Activated T-helper 1 cell treated with anti-CD3 and anti-CD28 coated beads, Interleukin-2, amount 50 U/mL, for 16 hours (primary cell): ENCODE measurements at places on chromosomes 4 and X.
A peak's percentile ranks its signal among the peaks of the same experiment; 100 is the strongest.

- no peak for DNase-seq
These were observed 157.6 kb downstream of the ARX start for GRCh38 chrX:24858004-24858746.

DNA sequence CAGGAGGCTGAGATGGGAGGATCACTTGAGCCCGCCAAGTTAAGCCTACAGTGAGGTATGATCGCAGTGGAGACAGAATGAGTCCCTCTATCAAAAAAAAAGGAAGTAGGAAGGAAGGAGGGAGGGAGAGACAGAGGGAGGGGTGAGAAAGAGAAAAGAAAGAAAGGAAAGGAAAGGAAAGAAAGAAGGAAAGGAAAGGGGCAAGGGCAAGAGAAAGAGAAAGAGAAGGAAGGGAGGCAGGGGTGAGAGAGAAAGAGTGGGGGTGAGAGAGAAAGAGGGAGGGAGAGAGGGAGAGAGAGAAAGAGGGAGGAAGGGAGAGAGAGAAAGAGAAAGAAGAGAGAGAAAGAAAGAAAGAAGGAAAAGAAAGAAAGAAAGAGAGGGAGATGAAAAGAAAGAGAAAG, 13.2 kb downstream of the ELF2 start:
- no peak for DNase-seq

GRCh38 chrX:123779908-123780396, 47.1 kb upstream of the THOC2 start:
- no peak for DNase-seq

DNA sequence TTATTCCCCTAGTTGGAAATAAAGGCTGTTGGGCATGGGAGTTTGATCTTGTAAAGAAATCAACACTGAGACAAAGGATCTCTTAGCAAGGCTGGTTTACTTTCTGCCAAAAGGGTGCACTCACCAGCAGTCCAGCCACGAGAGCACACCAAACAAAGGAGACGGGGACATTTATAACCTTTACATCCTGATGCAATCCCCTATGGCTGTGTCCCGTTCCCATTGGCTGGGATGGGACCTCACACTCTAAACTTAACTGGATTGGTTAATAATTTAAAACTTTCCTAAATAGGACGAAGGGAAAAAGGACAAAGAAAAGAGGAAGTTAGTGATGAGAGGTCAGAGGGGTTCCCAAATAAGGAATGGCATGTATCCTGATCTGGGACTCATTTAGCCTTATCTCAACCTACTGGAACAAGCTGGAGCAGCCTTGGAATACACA, 17.9 kb downstream of the METAP1 start:
- DNase-seq, result no peak

GRCh38 chr4:2846172-2846571, 2.5 kb downstream of the ADD1 start:
- no peak for DNase-seq

GRCh38 chr4:55635741-55636655, at the start of gene NMU:
Gene NMU, minus strand, starts transcription at chr4:55636298. Its CDS starts 106 bp downstream, at chr4:55636192.
- DNase-seq, result no peak

GRCh38 chr4:153447175-153447905, 18.8 kb upstream of the TMEM131L start:
- no peak for DNase-seq

GRCh38 chrX:57368158-57368557, 81.7 kb downstream of the FAAH2 start:
- no peak for DNase-seq

DNA sequence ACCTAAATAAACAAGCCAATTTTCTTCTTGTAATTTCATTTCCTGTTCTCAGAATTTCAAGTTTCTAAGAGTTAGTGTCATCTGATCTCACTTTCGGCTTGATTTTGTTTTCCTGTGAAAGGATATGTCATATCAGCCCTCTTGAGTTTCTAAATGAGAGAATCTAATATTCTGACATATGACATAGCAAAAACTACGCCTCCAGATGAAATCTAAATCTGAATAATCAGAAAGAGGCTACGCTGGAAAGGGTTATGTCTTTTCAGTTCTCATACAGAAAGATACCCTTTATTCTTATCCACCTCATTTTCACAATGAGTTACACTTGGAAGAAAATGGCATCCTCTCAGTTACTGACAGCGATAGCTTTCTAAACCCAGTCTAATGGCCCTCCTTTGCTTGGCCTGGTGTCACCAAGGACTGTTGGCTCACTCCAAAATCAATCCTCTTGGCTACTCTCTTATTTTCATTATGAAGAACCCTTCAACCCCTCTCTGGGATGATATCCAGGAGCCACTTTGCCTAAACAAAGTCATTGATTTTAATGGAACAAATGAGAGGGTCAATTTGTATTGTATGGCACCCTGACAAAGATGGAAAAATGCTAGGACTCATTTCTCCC, 65.6 kb downstream of the ASB9 start:
- DNase-seq, result no peak

DNA sequence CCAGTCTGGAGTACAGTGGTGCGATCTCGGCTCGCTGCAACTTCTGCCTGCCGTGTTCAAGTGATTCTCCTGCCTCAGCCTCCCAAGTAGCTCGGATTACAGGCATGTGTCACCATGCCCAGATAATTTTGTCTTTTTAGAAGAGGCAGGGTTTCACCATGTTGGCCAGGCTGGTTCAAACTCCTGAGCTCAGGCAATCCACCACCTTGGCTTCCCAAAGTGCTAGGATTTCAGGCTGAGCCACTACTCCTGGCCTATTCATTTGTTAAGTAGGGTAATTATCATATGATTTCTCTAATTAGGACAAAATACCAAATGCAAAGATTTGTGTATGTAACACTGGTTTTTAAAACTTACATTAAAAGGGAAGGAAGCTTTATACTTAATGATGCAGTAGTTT, 137.8 kb downstream of the GPM6A start:
- no peak for DNase-seq

DNA sequence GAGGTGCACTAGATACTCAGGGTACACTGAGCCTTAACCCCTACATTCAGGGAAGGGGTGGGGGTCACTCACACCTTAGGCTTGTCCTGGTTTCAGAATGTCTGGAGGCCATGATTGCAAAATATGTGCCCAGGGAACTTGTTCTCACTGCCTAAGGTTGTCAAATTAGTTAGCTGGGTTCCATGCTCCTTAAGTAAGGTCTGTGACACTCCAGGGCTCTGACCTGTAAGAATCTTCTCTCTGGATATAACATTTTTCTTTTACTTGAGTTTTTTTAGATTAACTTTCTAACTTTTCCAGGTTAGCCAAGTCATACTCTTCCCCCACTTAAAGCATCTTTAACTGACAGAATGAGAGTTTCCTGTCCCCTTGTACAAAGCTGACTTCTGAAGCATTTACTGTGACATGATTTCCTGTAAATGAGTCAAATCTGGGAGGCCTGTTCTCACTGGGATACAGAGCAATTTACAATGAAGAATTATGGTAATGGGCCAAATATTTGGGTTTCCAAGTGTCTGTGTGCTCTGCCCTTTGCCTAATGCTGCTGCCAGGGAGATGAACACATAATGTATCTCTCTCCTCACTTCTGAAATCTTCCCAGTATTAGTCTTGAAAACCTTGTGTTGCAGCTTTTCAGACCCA, 101.7 kb downstream of the GATB start:
- no peak for DNase-seq

GRCh38 chr4:137762591-137762990, 230.3 kb upstream of the PCDH18 start:
- no peak for DNase-seq

GRCh38 chr4:41693629-41694028, 54.9 kb downstream of the PHOX2B start:
- no peak for DNase-seq

GRCh38 chr4:17721496-17722355, 59.7 kb downstream of the FAM184B start:
- no peak for DNase-seq

- no peak for DNase-seq
These were observed 203.1 kb downstream of the FAT4 start for GRCh38 chr4:125517831-125518230.

DNA sequence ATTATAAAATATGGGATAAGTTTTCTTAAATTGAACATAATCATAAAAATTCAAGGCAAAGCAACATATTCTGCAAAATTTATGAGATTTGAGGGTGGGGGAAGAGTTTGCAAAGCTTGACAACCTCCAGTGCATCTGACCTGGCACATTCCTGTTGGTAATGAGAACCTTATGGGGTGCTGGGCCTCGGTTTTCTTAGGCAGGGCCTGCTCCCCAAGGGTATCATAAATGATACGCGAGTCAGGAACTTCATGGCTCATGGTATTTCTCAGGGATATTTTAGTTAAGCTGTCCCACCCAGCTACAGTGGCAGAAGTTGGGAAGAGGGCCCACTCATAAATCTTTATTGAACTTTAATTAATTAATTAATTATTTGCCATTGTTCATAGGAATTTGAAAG, 13.2 kb downstream of the AFF2 start:
- no peak for DNase-seq

DNA sequence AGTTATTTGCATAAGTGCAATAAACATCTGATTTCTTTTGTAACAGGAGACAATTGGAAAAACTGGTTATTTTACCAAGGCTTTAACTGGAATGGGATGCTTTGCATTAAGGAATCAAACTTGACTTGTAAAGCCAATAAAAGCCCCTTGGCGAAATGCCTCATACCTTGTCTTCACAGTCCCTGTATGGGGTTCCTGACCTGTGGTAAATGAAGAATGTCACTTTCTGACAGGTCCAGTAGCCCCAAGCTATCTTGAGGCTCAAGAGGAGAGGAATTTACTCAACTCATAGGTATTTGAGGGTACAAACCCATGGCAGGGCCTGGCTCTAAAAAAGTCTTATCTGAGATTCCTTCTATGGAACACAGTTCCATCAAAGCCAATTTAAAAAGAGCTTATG, 78.0 kb downstream of the ACOX3 start:
- DNase-seq, result no peak

- no peak for DNase-seq
These were observed 121.2 kb upstream of the GRPR start for GRCh38 chrX:16002185-16002584.

DNA sequence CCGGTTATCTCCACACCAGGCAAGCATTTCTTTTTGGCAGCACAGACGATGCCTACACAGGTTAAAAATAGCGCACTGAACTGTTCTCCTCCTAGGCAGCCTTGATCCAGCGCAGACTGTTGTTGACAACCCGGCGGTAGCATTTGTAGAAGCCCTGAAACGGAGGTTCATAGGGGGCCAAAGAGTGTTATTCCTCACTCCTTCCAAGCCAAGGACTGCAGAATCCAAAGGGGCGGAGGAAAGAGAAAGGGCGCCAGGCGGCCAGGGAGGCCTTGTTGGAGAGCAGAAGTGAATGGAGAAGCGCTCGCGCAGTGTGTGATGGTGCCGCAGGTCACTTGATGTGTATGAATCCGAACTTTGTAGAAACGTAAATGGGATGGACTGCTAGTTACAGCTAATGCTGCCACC, 82.7 kb downstream of the TENM3 start:
- DNase-seq, result no peak

GRCh38 chr4:169090484-169091215, 80.6 kb upstream of the CBR4 start:
- DNase-seq, result no peak

DNA sequence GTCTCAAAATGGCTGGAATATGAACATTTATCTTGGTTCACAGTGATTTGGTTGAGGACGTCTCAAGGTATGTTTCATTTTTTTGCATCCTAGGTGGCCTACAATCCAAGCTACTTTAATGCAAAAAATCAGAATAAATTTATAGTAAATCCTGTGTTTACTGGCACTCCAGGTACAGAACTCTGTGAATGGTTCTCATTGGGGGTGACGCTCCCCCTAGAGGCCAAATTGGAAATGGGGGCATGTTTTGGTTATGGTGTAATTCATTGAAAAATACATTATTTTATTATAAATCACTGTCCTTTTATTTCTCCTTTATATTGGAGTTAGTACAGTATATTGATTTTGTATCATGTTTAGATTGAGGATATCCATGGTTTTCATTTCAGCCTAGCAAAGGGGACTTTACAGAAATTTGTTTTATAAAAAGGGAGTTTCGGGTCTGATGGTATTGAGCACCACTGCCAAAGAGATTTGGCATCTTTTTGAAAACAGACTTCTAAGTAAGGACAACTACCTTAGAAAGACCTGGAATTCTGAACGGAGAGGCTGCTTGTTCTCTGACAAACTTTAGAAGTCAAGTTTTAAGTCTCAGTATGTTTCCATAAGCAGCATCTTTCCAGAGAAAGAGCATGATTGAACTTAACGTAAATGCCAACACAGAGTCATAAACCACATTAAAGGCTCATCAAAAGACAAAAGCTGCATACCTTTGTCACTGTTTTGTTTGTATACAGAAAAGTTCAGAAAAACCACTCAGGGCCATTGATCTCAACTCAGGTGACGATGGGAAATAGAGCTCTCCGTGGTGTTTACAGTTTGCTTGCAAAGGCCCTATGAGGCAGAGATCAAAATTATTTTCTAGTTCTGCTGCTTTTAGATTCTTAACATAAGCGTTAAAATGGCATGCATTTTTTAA, 19.4 kb downstream of the MTM1 start:
- peak; percentile 10 for DNase-seq

DNA sequence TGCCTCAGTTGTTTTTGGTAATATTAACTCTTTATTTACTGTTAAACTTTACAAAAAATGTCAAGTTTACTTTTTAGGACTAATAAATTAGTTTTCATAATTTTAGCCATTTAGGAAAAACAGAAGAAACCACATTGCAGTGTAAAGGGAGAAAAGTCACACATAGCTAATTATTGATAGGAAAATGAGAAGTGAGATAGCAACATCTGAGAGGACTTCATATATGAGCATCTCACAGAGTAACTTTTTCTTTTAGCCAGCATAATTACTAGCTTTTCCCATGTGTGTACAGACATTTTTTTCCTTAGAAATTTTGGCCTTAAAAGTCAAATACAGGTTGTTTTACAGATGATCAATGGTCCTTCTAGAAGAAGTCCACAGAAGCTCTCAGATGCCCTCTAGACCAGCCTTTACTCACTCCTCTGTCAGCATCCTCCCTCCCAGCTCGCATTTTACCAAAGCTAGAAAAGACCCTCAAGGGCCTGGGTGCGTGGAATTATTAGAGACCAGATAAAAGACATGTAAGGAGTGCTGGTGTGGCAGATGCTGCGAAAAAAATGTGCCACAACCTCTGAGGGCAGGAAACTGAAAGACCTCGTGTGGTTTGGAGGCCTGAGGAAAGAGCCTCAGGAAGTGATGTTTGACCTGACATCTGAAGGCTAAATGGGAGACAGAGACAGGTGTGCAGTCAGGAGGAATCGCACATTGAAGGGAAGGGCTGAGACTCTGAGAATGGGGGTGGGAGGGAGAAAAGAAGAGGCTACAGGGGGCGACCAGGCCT, 156.9 kb downstream of the CBR4 start:
- no peak for DNase-seq

DNA sequence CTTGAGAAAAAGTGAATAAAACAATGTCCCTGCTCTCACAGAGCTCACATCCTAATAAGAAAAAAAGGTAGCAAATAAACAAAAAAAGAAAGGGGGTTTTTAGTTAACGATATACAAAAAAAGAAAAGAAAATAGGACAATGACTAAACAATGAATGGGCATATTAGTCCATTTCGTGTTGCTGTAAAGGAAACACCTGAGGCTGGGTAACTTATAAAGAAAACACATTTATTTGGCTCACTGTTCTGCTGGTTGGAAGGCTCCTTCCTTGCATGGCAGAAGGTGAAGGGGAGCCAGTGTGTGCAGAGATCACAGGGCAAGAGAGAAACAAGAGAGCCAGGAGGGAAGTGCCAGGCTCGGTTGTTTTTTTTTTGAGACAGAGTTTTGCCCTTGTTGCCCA, 4.7 kb upstream of the KLF3 start:
- no peak for DNase-seq

- DNase-seq, result no peak
These were observed 30.8 kb upstream of the PLA2G12A start for GRCh38 chr4:109760682-109761081.
